ENCODE measurements at places on chromosomes 5 and 9. TPM values are rescaled to one million over a fixed set of nuclear protein-coding genes. Genes with fewer than 3 reads are reported as not detected.

Gene ADCY2
- not detected for total RNA-seq

- DNase-seq: no peak
Observed at GRCh38 chr5:74356009-74356695, 284.4 kb downstream of the ENC1 start.

GRCh38 chr9:98501819-98502218 lies 206.9 kb downstream of the GABBR2 start:
- DNase-seq: peak; percentile 16

GRCh38 chr9:34710023-34710422 lies at the start of gene CCL21:
Gene CCL21, minus strand, starts transcription at chr9:34710136. Its CDS starts 70 bp downstream, at chr9:34710066.
- no peak for DNase-seq

Gene RANBP17
- 3.8 TPM for total RNA-seq

Gene NXNL2
- total RNA-seq: 3.1 TPM

DNA sequence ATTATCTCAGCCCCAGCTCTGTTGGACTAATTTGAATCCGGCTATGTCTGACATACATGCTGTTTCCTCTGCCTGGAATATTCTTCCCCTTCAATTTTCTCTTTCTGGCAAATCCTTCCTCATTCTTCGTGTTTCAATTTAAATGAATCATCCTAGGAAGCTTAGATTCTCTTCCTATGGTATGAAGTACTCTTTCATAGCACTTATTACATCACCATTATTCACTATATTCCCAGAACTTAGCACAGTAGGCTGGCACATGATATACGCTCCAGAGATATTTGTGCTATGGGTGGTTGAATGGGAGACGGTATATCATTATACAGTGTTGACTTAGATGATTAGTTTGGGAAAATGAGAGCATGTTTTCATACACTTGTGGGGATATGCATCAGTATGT lies 91.0 kb upstream of the JAK2 start:
- peak; percentile 80 for DNase-seq

Gene ZNF300
- 5.1 TPM for total RNA-seq

DNA sequence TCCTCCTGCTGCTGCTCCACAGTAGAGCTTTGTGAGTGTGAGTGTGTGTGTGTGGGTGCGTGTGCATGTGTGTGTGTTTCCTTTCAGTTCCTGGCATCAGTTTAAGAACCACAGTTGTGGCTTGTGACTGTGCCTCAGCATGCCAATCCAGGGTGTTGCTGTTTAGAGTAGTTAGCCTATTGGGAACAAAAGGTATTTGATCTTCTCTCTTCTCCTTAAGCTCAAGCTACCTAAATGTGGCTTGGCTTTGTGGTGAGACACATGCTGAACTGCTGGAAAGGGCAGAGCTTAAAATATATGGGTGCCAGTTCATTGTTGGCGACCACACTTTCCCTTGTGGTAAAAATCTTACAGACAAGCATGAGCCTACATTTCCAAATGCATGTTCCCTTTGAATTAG lies 116.6 kb upstream of the BNC2 start:
- peak; percentile 76 for DNase-seq

DNA sequence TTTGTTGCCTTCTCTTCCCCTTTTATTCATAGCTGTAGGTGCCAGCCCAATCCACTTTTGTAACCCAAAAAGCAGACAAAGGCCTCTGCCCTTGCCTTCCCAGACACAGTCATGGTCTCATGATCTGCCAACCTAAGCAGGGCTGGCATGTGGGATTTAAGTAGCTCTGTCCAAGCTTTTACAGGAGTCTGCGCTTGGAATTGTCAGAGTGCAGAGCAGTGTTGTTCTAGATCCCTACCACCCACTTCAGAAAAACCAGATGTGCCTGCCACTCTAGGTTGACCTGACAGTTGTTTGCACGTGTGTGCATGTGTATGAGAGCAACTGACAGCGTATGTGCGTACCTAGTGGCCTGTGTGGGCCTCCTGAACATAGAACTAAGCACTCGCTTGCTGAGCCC lies 87.8 kb upstream of the SPRY4 start:
- no peak for DNase-seq

- peak; percentile 78 for DNase-seq
Observed at GRCh38 chr9:127742435-127743088, 7.5 kb upstream of the TOR2A start.

GRCh38 chr5:170537451-170538095 lies 33.8 kb downstream of the KCNIP1 start:
- DNase-seq: no peak

DNA sequence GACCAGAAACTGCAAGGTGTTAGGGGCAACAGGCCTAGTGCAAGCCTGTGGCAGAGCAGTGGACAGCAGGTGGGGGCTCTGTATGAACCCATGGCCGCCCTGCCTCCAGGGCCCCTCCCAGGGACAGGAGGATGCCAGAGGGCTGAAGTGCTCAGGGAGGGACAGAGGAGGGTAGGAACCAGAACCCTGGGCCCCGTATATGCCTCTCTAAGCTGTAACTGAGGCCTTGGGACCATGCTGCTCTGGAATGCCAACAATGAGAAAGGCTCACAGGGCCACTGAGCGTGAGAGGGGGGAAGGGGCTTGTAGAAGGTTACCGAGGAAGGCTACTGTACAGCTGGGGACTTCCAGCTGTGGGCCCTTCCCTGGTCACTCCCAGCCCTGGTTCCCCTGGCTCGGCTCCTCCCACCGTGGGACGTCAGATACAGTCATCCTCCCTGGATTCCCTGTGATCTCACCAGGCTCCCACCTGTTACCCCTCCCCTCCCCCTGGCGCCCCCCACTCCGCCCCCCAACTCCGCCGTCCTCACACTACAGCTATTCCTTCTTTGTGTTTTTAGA lies 21.1 kb downstream of the AQP7 start:
- DNase-seq: no peak

GRCh38 chr5:103258957-103259704 lies 568 bp downstream of the MACIR start:
- DNase-seq: peak; percentile 74

GRCh38 chr9:99054581-99054980 lies 50.3 kb upstream of the TGFBR1 start:
- peak; percentile 61 for DNase-seq

Gene PRRC2B
- 53.7 TPM for total RNA-seq

DNA sequence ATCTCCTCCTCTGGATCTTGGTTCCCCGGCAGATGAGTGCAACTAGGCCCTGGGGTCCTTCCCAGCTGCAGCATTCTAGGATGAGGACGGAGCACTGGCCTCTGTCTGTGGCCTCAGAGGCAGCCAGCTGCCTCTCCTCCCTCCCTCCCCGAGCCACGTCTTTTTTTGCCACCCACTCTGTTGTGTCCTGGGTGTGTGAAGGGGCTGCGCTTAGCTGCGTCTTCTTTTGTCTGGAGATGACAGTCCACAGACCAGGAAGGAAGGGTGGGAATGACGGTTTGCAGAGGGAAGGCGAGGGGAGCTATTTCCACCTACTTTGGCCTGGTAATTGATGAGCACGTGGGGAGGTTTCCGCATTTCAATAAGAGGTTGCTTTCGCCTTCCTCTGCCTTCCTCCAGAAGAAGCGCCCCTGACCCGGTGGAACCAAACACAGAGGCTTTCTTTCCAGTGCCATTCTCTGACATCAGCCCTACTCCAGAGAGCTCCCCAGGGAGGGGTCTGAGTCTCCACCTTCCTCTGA lies 34.5 kb upstream of the GABRP start:
- DNase-seq: no peak

GRCh38 chr9:86788456-86788855 lies 158.8 kb downstream of the GAS1 start:
- peak; percentile 45 for DNase-seq

Gene BASP1
- total RNA-seq: 121 TPM

- no peak for DNase-seq
Observed at GRCh38 chr5:131769961-131770360, 26.9 kb downstream of the FNIP1 start.

DNA sequence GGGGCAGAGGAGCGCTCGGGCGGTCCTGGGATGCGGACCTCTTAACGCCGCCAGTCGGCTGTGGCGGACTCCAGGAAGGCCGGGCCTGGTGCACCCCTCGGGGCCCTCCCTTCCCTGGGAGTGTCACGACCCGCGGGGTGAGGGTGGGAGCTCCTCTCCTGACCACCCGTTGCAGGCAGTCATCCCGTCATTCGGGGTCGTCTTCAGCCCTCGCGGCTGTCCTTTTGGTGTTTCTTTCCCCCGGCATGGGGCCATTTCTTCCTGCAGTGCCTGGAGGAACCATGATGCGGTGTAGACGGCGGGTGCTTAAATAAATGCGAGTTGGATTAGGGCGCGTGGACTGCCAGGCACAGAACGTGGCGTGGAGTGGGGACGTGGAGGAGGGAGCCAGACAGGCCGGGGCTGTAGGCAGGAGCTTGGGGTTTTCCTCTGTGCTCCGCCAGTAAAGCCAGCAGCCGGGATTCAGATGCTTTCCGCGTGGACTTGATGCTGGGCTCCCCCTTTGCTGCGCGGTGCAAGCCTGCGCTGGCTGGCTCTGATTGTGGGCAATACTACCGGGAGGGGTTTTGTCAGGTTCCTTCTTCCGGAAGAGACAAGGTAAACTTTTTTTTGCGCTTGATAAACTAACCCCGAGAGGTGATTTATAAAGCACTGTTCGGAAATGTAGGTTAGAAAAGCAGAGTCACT lies 868 bp downstream of the KDM4C start:
- DNase-seq: peak; percentile 79

Gene JAK2
- total RNA-seq: 6.7 TPM

DNA sequence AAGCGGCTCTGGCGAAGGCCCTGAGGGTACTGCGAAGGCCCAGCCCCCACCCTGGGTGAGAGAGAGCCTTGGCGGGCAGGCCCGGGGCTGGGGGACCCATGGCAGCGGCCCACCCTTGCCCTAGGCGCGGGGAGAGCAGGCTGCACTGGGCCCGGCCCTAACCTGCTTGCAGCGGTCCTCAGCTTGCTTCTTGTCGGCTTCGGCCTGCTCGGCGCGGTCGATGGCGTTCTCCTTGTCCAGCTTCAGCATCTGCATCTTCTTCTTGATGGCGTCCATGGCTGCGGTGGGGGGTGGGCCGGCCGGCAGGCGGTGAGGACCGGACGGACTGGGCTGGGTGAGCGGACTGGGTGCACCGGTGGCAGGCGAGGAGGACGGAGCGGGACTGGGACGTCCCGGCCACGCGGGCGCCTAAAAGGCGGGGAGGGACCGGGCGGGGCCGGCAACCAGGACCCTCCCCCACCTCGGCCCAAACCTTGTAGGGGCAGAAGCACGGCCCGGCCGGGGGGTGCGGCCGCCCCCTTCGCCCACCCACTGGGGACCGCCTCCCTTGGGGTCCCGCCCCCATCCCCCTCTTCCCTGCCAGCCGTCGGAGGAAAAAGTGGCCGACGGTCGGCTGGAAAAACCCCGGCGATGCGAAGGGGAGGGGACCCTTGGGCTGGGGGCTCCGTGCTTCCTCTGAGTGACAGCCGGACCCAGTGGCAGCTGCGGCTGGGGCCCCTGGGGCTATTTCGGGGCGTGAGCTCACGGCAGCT lies at the start of gene TPM2:
Gene TPM2 (minus strand): TSS at position 384 of the 752 bp plus-strand sequence. CDS start 108 bp downstream, at position 276.
- DNase-seq: peak; percentile 90

Gene NUTM2F
- not detected for total RNA-seq

GRCh38 chr9:136826703-136827582 lies 15.3 kb upstream of the AJM1 start:
- DNase-seq: no peak

DNA sequence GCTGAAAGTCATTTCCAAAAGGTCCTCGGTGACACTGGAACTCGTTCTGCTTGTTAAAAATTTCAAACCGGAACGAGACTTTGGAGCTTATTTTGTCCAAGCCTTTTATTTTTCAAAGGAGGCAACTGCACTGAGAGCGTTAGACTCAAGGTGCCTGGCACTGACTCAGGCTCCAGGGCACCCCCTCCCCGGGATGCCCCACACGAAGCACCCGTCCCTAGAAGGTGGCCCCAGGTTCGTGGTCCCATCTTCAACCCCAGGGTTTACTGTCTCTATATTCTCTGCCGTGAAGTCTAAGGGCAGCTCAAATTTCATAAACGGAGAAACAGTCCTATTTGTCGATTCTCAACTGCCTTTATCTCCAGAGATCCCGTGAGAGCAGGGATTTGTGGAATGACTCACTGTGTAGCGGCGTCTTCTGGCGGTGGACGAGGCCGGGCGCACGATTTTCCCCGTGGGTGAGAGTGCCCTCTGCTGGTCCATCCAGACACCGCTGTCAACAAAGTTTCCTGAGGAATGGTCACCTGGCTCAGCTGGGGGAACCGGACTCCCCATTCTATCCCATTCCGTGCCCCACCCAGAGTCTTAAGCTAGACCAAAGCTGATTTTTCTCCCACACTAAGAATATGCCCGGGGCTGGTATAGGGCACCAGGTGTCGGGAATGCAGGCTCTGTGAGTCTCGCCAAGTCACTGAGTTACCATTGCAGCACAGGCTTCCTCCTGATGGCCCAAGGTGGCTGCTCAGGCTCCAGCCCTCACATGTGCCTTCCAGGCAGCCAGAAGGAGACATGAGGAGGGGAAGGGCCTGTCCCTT lies 27.1 kb upstream of the SLC6A19 start:
- DNase-seq: peak; percentile 93

DNA sequence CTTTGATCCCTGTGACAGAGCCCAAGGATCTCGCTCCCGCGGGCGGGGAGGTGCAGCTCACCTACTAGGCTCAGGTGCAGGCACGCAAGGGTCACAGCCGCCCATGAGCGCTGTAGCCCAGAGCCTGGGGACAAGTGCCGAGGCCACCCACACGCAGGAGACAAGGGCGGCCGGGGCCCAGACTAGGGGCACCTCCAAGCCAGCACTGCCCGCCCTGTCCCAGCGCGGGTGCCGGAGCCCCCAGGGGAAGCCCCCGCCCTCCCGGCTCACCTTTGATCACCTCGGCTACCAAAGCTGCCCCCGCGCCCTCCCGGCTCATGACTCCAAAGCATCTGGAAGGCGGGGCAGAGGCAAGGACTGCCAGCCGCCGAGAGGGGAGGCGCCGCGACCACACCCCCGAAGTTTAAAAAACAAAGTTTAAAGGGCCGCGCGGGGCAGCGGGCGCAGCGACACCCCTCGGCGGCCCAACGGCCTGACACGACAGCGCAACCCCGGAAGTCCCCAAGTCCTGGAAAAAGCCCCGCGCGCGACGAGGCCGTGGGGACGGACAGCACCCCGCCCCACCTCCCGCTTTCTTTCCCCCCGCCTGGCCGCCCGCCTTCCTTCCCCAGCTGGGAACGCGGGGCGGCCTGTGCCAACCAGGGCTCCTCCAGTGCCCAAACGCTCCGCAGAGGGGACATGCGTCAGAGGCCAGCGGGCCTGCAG lies 53.0 kb downstream of the CDC14B start:
- peak; percentile 83 for DNase-seq

DNA sequence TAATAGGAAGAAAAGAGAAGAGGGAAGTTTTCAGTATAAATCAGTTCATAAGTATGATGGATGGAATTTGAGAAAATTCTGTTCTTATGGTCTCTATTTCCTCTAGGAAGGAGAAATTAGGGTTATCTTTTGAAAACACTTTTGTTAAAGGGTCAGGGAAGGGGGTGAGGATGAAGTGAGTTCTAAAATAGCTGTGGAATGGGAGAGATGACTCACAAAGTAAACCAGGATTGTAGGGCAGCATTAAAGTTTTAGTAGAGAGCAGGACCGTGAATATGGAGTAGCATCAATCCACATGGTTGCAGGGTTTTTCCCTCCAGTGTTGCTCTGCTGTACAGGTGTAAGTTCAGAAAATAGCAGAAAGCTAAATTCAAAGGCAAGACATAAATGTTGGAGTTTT lies 32.4 kb downstream of the MUSK start:
- peak; percentile 48 for DNase-seq

Gene CENPH
- total RNA-seq: 16.7 TPM

Gene RNF180
- not detected for total RNA-seq

- DNase-seq: no peak
Observed at GRCh38 chr5:89374144-89374784, 491.3 kb upstream of the MEF2C start.

All from GM23248 (cell line).